ENCODE measurements at places on chromosomes 1 and 21.

GRCh38 chr1:160094291-160094625 lies 4.2 kb downstream of the IGSF8 start:
- DNase-seq, result no peak

DNA sequence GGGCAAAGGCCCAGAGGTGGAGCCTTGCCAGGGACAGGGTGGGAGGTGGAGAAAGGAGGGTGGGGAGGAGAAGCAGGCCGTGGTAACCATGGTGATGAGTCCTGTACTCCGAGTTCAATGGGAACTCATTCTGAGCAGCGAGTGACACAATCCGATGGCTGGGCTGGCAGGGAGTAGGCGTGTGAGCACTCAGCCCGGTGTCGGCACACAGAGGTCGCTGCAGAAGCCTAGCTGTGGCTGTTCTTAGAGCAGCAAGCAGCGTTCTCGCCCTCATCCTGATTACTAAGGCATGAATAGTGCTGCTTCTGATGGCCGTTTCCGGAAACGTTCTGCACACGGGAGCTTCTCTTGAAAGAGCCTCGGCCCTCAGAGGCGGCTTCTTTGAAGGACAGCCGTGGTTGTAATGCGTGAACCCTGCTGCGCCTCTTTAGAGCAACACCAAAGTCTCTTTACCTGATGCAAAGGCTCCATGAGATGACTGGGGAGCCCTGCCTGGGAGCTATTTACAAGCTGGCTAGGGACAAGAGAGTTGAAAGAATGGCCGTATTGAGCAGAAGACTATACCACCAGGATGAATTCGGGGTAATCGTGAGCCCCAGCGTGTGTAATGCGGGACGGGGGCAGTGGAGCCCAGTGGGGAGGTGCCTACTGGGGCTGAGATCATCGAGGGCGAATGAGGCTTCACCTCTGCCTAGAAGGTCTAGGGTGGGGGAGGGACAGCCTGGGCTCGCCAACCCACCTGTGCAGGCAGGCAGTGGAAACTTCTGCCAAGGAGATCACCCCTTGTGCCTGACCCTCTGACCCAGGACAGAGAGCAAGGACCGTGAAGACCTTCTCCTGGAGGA lies 72.8 kb upstream of the PAX7 start:
- peak; percentile 45 for DNase-seq

- DNase-seq, result no peak
Measured at GRCh38 chr1:52454127-52454526, 49.7 kb downstream of the PRPF38A start.

GRCh38 chr1:187252923-187253322 lies 424.2 kb downstream of the PLA2G4A start:
- no peak for DNase-seq

DNA sequence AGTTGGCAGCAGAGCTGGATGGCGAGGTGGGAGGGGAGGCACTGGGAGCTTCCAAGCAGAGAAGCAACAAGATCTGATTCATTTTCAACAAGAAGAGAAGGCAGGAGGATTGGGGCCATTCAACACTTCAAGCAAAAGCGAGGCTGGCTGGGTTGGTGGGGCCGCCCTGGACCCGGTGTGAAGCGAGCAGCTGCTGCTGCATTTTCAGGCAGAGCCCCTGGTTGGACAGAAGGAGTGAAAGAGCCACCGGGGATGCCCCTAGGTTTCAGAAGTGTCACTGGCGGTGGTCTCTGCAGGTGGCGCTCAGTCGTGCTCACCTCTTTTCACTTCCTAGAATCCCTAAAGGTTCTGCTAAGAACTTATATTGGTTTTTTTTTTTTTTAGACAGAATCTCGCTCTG lies 18.0 kb downstream of the SLC2A7 start:
- DNase-seq, result no peak

DNA sequence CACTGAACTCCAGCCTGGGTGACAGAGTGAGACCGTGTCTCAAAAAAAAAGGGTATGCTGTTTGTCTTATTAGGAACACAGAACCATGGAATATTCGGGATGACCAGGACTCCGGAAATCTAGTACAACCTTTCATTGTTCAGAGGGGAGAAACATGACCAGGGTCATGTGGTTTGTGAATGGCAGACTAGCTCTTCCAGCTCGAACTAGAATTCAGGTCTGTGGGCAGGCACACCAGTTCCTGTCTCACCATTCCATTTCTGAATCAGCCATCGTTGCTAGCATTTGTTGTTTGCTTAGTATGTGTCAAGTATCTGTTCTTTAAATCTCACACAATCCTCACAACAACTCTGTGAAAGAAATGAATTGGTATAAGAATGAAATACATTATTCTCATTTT lies 50.9 kb downstream of the MDM4 start:
- DNase-seq, result no peak

DNA sequence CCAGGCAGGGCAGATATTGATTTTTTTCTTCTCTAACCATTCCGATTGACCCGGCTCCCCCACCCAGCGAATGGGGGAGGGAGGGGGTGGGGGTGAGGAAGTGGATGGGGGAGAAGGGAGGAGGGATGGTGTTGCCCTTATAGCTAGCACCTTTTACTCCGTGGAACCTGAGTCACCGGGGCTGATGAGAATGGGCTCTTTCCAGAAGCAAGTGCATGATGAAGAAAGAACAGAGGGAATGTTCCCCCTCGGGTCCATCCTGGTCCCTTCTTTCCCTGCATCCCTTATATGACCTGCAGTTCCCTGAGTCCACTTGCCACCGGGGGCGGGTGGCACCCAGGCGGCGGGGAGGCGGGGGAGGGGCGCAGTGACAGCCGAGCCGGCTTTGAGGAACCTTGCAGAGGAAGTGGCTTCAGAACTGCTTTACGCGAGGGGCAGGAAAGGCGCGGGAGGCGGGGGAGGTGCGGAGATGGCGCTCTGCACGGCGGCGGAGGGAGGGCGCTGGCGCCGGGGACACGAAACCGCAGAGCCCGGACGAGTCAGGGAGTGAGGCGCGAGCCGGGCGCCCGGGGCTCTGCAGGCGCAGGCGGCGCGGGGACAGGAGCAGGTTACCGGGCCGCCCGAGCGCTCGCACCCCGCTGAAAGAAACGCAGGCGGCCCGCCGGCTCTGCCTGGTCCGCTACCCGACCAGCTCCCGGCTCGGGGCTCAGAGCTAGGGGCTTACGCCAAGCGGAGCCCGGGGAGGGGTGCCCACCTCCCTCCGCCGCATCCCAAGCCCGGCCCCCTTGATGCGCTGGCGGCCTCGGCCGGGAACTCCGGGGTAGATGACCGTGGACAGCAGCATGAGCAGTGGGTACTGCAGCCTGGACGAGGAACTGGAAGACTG lies 49.7 kb downstream of the RASSF5 start:
- no peak for DNase-seq

DNA sequence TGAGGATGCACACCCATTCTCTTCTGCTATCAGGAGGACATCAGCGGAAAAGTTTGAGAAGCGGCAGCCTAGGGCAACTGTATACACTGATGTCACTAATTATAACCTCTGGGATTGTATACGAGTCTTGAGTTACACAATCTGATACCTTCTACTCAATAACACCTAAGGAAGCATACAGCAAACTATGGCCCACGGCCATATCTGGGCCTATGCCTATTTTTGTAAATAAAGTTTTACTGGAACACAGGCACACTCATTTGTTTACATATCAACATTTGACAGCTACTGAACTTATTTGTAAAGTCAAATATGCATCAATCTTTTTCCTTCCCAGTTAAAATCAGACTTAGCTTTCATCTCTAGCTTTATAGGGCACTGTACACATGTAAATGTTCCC lies 187.2 kb downstream of the ZSCAN20 start:
- no peak for DNase-seq

- peak; percentile 11 for DNase-seq
Measured at GRCh38 chr1:32774950-32775634, 42.1 kb downstream of the YARS1 start.

GRCh38 chr1:210151052-210151672 lies 81.4 kb upstream of the SERTAD4 start:
- peak; percentile 5 for DNase-seq

- DNase-seq, result no peak
Measured at GRCh38 chr21:42761776-42762335, 108.4 kb downstream of the PDE9A start.

- DNase-seq, result no peak
Measured at GRCh38 chr1:150225546-150225945, 10.4 kb downstream of the ANP32E start.

GRCh38 chr1:195604287-195604686 lies 1004.0 kb downstream of the KCNT2 start:
- DNase-seq, result no peak

GRCh38 chr1:222631611-222632208 lies 13.8 kb downstream of the MIA3 start:
- no peak for DNase-seq

DNA sequence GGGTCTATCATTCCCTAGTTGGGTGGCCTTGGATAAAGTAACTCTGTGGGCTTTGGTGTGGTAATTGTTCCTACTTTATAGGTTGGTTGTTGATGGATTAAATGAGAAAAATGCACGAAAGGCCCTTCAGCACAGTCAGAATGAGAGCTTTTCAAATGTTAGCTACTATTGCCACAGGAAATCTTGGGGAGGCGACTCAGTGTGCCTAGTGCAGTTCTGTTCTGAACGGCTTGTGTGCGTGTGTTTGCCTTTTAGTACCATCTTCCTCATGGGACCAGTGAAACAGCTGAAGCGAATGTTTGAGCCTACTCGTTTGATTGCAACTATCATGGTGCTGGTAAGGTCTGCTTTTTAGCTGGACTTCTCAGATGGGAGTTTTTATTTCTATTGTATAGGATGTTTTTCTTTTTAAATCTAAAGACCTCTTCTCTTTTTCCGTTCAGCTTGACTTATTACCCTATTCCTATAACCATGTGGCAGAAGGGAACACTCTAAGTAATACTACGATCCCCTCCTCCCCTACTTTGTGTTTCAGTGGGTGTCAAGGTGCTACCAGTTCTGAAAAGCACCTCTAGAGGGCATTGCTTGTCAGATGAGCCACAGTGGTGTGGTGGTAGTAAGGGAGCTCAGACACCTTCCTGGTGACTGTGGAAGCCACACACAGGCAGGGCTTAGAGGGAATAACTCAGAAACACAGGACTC lies 9.2 kb downstream of the SFT2D2 start:
- no peak for DNase-seq

DNA sequence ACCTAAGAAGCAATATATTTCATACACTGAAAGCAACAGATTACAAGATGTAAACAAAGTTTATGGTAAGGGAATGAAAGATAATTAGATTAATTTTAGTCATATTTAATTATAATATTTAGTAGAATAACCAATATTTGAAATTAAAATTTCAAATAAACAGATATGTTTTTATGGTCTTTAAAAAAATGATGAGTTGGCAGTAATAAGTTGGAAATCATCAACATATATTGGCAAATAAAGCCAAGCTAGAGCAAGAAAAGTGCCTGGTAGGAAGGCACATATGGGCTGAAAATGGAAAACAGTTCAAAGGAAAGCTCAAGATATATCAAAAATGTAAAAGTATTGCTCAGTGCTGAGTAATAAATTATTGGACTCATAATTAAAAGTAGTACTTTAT lies 1274.0 kb downstream of the AMY1C start:
- no peak for DNase-seq

GRCh38 chr1:204962742-204963632 lies 80.0 kb upstream of the CNTN2 start:
- no peak for DNase-seq

DNA sequence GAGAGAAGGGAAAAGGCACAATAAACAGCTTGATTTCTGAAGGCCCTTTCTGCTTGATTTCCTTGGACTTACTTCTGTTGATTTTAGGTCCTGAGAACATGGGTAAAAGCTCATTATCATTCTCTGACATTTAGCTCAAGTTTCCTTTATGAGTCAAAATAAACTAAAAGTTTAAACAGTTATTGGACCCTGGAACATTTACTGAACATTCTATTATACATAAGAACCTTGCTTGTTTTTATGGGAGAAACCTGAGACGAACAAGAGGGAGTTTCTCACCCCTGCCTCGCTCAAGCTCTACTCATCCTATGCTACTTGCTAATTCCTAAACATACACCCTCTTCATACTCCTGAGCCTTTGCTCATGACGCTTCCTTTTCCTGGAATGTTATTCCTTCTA lies 538.3 kb upstream of the PKN2 start:
- no peak for DNase-seq

DNA sequence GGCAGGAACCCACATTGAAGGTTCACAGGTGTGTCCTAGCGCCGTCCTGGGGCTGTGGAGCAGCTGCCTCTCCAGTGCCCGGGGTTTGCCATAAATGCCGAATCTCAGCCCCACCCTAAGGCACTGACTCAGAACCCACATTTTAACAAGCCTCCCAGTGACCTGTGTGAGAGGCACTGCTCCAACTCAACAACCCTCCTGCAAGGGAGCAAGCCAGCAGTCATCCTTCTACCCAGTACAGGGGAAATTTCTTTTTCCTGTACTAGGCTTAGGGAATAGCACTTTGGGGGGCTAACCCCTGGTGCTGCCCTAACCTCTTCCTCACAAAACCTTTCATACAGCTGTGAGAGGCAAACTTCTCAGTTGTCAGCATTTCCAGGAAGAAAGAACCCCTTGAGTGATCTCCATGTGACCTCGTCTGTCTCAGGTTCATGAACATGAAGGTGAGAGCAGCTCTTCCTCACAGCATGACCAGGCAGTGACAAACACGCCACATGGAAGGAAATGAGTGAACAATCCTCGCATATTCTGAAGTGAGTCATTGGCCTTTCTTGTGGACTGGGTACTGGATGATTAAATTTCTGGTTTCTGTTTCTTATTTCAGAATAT lies 11.4 kb upstream of the BCAR3 start:
- no peak for DNase-seq

DNA sequence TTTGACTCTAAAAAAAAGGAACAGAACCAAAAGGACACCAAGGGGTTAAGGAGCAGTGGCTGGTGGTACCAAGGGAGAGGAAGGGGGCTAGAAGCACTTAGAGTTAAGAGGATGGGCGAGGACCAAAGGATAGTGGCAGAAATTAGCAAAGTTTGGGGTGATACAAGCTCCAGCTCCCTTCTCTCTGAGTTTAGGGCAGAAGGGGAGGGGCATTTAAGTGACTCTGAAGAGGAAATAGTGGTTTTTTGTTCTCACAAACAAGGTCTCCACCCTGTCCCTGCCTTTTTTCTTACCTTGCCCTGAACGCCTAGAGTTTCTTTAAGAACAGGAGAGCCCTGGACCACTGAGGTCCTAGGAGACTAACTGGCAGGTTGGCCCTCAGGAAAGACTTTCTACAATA lies 3.3 kb downstream of the CDC42SE1 start:
- DNase-seq, result no peak

DNA sequence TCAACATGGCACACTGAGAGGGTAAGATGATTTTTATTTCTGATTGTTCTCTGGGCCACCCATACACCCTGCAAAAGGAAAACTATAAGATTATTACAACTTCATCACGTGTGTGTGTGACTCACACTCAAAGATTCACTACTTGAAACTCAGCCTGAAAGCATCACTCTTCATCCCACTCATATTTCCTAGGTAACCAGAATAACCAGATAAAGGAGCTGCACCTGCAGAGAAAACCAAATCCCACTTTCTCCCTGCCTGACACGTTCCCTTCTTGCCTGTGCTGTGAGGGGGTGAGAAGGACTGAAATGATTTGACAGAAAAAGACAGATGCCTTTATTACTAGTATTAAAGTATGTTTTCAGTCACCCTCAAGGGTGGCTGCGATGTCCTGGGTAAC lies 131.6 kb downstream of the TGFBR3 start:
- no peak for DNase-seq
